ENCODE measurements at places on chromosomes 6 and 20.

GRCh38 chr20:25565578-25566157 is 19.7 kb downstream of the NINL start:
- no peak for DNase-seq

GRCh38 chr20:841568-842546 is 8.3 kb downstream of the FAM110A start:
- DNase-seq: no peak

GRCh38 chr6:35391240-35391968 is 49.0 kb downstream of the PPARD start:
- DNase-seq: no peak

DNA sequence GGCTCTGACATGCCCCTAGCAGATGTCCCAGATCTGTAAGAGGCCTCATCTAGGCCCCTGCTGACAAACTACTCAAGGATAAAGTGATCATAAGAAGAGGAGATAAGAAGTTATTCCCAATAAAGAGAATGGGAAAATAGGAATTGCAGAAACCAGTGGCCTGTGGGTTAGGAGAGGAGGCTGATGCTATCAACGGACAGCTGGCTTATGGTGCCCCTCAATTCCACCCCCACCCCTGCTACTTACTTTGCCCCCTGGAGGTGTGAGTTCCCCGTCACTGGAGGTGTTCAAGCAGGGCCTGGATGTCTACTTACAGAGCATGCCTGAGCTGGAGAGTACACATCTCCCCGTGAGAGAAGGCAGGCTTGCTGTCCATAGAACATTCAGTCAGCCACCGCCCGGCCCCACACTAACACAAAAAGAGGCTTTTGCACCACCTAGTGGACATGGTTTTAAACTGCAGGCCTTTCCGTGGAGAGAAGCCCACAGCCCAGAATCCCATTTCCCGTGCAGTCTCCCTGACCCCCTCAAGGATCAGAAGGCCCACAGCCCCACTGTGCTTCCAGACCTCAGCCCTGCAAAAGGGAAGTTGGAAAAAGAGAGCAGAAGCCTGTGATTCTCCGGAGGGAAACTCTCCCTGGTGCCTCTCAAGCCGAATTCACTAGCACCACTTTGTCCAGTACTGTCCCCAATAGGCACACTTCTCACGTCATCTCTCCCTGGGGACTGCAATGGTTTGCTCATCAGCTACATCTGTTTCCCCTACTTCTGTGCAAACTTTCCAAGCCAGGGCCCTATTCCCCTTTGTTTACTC is 23.8 kb upstream of the BNIP5 start:
- DNase-seq: peak; percentile 32

DNA sequence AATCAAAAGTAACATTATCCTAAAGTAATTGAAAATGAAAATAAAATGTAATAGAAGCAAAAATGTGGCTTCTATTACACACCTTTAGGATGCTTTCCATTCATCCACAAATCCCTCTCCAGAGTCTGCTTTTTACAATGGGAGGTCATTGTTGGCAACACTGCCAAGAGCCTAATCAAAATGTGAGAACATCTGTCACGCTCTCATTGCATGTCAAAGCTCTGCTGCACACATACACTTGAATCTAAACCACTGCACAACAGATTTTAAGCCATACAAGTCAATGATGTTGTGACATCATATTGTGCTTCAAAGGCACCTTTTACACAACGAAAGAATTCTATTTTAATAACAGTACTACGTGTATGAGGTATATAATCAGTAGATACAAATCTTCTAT is 82.1 kb downstream of the PREP start:
- no peak for DNase-seq

DNA sequence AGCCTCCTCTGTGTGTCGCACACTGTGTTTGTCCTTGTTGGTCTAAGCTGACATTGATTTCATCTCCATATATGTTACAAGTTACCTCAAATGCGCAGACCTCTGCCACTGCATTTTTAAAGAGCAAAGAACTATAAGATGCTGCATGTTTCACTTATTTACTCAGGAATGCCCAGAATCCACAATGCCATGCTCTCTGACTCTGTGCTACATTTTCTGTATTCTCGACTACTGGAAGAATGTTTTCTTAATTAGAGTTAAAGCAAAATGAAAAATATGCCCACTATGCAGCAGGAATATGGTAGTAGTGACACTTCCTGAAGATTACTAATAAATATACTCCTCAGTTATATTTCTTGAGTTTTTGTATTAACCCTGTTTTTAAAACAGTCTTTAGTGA is 296.4 kb downstream of the HACE1 start:
- DNase-seq: no peak

DNA sequence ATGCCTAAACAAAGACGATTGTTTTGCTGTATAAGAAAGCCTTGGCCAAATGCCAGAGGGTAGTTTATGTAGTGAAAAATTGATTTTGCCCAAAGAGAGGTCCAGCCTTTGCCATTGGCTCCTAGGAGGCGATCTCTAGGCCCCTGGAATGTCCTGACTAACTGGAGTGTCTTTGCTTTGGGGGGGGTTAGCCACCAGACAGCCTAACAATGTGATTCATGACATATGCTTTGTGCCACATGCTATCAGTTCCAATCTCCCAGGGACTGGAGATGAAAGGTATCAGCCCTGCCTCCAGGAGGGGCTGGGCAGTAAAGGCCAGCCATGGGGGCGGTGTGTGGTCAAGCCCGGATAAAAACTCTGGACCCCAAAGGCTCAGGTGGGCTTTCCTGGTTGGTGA is 32.7 kb upstream of the TUBB2A start:
- no peak for DNase-seq

DNA sequence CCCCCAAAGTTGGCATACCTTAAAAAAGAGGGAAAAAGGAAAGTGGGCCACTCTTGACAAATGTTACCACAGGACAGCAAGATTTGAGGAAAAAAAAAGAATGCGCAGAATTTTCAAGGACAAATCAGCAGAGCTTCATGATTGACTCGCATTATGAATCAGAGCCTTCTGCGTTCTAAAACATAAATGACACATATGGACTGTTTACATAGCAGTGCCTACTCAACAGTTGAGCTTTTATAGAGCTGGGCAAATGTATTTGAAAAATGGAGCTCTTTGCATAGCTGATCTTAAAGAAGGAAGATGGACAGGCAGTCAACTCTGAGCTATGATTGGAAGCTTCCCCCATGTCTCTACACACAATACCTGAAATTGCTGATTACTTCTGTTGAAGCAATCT is 213.2 kb upstream of the NT5E start:
- DNase-seq: no peak

GRCh38 chr6:113281014-113281413 is 576.1 kb upstream of the MARCKS start:
- DNase-seq: no peak
